AG04450 (cell line): ENCODE measurements at places on chromosomes 12 and 14.
A peak's percentile ranks its signal among the peaks of the same experiment; 100 is the strongest.

GRCh38 chr12:7668171-7668570, 2.5 kb upstream of the APOBEC1 start:
- no peak for DNase-seq

- DNase-seq, result no peak
These were observed 666.5 kb downstream of the SLC16A7 start for GRCh38 chr12:60262378-60262777.

GRCh38 chr12:12791756-12792369, 6.4 kb downstream of the APOLD1 start:
- no peak for DNase-seq

- DNase-seq, result peak; percentile 2
These were observed 38.4 kb downstream of the WASHC3 start for GRCh38 chr12:102023343-102023930.

GRCh38 chr12:44127966-44128710, 292.3 kb downstream of the TMEM117 start:
- no peak for DNase-seq

DNA sequence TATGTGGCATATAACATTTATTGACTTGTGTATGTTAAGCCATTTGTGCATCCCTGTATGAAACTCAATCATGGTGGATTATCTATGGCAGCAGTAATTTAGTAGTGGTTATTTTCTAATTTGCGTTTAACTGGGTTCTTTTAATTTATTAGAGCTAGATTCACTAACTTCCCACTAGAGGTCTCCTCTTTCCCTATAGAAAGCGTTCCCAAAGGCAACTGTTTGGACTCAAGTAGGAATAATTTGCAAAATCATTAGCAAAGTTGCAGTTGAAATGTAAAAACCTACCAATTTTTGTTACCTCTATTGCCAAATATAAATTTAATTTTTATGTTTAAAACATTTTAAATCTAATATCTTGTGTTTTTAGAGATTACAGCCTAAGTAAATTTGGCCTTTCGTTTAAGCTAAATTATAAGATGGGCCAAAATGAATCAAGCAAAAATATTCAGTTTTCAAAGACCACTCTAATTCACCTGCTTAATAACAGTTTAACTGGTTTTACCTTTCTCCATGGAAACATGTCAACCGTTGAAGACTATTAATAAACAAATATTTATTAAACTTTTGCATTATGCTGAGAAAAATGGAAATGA, 6.0 kb downstream of the DMAC2L start:
- DNase-seq, result no peak

- no peak for DNase-seq
These were observed 68.8 kb downstream of the CLMN start for GRCh38 chr14:95250936-95251335.

GRCh38 chr12:11774821-11775220, 125.3 kb downstream of the ETV6 start:
- no peak for DNase-seq

GRCh38 chr12:21973221-21973620, 32.0 kb upstream of the ABCC9 start:
- no peak for DNase-seq

- DNase-seq, result no peak
These were observed 44.6 kb downstream of the TRAFD1 start for GRCh38 chr12:112169966-112170365.

DNA sequence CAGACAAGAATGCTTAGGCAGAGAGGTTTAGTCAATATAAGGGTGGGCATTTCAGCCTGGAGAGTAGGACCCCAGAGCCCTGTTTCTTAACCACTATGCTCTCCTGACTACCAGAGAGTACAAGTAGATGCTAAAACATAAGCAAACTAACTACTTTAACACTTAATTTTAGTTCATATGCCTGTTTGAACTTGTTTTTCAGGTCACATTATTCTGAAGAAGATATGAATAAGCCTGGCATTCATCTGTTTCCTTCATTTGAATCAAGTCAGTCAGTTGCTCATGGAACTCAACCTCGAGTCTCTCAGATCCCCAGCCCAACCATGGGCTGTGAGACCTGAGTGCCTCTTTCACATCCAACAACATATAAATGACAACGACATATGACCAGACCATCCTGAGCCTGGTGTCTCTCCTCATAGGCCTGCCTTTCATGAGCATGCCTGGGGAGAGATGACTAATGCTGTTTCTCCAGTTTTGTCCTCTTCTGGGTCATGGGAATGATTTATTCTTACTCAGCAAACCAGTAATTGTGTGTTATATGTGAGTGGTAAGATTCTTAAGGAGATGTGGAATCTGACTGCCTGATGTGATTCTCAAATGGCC, 251.1 kb upstream of the BTG1 start:
- DNase-seq, result no peak

DNA sequence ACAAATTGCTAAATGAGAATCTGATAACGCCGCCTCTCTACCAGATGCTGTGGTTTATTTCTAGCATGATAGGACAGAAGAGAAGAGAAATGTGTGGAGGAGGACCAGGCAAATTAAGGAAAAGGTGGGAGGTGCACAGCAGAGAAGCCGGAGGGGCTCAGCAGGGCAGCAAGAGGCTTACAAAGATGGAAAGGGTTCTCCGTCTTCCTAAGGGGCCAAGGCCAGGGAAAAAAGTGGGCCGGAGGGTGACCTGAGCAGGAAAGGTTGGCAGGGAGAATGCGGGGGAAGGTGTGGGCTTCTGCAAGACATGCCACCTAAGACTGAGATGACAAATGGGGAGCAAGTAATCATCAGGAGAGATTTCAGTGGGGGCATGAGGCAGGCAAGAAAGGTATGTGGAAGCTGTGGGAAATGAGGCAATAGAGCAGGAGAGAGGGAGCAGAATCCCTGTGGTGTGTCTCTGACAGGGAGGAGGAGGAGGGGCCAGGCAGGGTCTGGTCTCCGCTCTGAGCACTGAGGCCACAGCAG, 18.7 kb downstream of the MANSC1 start:
- no peak for DNase-seq

DNA sequence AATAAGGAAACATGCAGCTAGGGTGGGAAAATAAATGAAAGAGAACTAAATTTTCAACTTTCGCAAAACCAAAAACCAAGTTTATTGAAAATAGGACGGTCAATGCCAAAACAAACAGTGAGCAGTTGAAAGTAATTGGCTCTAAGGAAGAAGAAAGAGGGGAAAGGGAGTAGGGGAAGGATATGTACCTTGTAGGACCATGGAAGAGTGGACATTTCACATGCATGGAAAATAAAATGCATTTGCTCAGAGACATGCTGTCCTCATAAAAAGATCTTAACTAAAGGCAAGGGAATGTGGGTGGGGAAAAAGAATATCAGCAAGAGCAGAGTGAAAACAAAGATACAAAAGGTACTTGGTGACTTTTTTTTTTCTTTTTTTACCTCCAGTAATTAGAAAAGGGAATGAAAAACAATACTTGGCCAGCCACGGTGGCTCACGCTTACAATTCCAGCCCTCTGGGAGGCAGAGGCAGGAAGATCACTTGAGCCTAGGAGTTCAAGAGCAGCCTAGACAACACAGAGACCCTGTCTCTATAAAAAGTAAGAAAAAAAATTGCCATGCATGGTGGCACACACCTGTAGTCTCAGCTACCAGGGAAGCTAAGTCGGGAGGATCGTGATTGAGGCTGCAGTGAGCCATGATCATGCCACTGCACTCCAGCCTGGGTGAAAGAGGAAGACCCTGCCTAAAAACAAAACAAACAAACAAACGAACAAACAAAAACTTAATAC, 6.6 kb downstream of the TXNDC16 start:
- DNase-seq, result no peak

DNA sequence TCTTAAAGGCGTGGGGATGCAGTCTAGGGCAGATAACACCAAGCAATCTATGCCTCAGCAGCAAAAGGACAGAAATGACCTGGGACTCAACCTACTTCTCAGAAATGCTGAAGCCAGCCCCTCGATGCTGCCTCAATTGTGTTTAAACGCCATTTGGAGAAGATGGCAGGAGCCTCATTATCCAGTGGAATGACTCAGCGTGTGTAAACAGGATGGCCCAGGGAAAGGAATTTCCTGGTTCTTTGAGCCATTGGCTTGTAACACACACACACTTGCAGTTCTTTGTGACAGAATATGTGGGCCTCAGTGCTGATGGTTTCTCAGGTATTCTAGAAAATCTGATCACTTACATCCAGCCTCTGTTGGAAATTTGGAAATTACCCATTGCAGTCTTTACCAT, 154.3 kb downstream of the NTF3 start:
- no peak for DNase-seq

DNA sequence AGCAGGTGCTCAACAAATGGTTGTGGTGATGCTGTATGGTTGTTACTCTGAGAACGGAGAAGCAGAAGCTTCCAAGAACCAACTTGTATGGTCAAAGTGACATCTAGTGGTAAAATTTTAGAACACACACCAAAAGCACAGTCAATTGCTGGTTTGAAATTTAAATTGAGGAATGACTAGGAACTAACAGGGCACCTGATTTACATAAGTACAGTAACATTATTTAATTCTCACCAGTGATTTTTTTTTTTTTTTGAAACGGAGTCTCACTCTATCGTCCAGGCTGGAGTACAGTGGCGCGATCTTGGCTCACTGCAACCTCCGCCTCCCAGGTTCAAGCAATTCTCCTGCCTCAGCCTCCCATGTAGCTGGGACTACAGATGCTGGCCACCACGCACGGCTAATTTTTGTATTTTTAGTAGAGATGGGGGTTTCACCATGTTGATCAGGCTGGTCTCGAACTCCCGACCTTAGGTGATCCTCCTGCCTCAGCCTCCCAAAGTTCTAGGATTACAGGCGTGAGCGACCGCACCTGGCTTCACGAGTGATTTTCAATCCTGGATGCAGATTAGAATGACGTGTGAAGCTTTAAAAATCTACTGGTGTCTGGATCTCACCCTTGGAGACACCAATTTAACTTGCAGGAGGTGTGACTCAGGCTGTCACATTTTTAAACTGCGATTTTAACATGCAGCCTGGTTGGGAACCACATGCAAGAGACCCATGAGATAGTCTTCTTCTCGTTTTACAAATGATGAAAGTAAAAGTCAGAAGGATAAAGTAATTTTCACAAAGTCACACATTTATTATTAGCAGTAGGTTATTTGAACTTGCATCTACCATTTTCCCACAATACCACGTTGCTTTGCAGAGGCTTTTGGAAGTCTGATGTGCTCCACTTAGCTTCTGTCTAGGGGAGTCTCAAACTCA, 14.1 kb upstream of the NUMB start:
- DNase-seq, result peak; percentile 50

- no peak for DNase-seq
These were observed 5.4 kb downstream of the CMTM5 start for GRCh38 chr14:23382276-23382675.

GRCh38 chr14:23537351-23538049, 14.1 kb downstream of the ZFHX2 start:
- DNase-seq, result no peak

GRCh38 chr14:60502541-60502940, 6.4 kb upstream of the SIX6 start:
- DNase-seq, result no peak

DNA sequence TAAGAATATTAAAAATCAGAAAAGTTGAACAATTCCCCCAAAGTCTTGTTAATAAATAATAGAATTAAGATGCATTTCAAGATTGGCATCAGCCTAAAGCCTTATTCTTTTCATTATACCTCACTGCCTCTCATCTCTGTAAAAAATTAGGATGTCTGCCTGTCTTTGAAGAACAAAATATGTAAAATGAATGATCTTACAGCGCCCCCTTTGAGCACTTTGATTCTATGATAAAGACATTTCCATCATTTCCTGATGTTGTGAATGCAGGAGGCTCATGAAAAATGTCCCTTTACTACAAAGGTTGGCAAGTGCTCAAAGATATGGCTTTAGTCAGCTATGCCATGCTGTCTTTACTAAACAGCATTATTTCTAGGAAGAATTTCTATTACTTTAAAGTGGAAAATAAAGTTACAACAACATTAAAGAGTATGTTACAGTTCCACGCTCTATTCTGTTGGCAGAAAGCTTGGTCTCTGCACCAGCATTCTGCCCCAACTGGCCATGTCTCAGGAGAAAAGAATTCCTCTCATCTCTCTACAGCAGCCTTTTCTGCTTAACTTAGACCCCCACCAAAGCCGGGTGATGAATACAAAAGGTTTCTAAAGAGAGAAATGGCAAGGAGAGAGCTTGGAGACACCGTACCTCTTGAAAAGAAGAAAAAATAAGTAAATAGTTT, 95.1 kb downstream of the LLPH start:
- no peak for DNase-seq

DNA sequence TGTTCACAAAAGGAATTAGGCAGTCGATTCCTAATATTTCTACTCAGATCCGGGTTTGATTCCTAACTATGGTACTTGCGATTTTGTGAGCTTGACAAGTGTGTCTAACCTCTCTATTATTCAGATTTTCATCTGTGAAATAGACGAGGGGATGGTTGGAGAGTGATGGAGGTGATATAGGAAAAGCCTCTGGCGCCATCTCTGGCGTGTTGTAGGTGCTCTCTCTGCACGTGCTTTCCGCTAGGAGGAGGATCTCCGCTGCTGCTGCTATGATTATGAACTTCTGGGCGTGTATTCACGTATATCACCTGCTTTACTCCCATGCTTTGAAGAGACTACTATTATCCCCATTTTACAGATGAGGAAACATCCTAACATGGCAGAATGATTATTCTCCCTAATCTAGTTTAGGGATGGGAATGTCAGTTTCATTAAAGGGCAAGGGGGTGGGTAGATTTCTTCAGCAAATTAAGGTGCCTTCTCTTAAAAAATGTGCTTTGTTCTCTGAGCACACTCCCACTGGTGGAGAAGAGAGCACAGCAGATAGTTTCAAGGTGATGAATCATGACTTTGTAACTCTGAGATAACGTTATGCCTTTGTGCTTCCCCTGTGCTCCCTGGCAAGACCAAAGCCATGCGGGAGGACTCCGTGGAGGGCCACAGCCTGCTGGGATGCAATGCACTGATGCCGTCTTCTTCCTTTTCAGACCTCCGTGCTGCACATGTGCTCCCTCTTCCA, 97.1 kb downstream of the PRIMA1 start:
- DNase-seq, result no peak

- DNase-seq, result no peak
These were observed 70.4 kb downstream of the ARL6IP4 start for GRCh38 chr12:123050913-123051312.

DNA sequence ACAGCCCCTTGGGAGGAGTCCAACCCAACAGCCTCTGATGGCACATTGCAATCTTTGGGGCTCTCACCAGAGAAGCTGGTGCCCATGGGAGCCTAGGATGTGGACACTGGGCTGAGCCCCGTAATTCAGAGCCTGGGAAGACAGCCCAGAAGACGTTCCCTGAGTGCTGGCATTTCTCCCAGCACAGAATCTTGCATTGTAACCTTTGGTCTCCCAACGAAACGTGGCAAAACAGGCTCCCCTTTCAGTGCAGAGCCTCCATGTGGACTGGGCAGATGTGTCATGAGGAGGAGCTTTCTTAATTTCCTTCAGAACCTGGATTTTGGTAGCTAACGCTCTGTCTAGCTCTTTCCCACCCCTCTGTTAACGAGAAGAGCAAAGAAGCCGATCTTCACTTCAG, 26.3 kb downstream of the BATF start:
- DNase-seq, result no peak
